ENCODE measurements at places on chromosomes 6 and 20.

DNA sequence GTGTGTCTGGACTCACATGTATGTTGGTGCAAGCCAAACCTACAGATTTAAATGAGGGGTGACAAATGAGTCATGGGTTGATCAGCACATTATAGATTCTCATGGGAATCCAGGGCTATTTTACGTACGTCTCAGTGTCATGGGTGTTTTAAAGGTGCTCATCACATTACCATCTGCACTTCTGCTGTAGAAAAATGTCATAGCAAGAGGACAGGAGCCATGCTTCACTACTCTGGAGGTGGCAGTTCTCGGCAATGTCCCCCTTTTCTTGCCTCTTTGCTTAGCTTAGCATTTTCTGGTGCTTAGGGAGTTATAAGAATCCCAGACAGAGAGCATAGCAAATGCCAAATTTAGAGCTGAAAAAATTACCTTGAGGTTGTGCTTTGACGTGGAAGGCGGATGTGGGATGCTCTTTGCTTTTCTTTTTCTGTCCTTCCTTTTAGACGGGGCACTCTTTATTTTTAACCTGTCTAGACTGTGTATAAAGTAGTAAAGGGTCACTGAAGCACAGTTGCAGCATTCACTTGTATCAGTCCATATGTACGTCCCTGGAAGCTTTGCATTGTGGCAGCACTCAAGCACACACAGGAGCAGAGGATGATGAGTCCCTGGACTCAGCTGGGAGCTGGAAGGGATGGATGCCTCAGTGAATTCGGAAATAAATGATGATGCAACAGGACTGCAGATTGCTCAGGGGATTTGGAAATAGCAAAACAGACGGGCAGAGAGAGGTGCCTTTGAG is 139.7 kb downstream of the SYNDIG1 start:
- DNase-seq = no peak

- DNase-seq = no peak
Measured at GRCh38 chr6:28462401-28462800, 19.1 kb upstream of the ZSCAN23 start.

DNA sequence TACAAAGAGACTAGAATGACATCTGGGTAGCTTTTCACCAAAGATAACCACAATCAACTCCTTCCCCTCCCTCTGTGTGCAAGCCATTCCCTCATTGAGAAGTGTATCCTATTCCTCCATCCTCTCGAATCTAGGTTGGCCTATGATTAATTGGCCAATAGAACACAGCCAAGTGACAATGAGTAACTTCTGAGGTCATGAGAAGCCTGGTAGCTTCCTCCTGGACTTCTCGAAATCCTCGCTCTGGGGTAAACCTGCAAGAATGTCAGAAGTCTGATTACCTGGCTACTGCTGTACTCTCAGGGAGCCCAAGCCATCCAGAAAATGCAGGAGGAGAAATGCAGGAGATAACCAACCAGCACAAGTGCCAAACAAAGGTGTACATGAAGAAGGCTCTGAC is 13.1 kb downstream of the ARHGAP18 start:
- DNase-seq = no peak

- DNase-seq = no peak
Measured at GRCh38 chr6:64334636-64335035, 699.0 kb downstream of the PHF3 start.

- peak; percentile 17 for DNase-seq
Measured at GRCh38 chr20:44540834-44541233, 19.0 kb upstream of the SERINC3 start.

- no peak for DNase-seq
Measured at GRCh38 chr6:54473328-54473727, 165.1 kb downstream of the TINAG start.

DNA sequence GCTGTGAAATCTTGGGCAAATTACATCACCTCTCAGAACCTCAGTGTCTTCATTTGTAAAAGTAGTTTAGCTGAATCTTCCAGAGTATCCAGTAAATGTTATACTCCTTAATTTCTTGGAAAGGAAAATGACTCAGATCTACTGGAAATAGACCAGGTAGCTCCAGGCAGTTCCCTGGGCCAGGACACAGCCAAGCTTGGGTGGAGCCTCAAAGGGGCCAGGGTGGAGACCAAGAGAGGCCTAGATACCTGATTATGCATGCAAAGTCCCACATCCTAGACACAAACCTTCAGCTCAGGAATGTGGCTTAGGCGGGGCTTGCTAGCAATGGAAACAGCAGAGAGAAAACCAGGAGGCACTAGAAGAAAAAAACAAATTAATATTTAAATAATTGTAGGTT is 272.8 kb downstream of the MAFB start:
- DNase-seq = no peak

GRCh38 chr6:88157106-88157505 is 9.0 kb downstream of the CNR1 start:
- no peak for DNase-seq

GRCh38 chr6:48188158-48188557 is 77.2 kb upstream of the PTCHD4 start:
- no peak for DNase-seq

- DNase-seq = no peak
Measured at GRCh38 chr6:31907158-31907813, 5.4 kb upstream of the ZBTB12 start.

DNA sequence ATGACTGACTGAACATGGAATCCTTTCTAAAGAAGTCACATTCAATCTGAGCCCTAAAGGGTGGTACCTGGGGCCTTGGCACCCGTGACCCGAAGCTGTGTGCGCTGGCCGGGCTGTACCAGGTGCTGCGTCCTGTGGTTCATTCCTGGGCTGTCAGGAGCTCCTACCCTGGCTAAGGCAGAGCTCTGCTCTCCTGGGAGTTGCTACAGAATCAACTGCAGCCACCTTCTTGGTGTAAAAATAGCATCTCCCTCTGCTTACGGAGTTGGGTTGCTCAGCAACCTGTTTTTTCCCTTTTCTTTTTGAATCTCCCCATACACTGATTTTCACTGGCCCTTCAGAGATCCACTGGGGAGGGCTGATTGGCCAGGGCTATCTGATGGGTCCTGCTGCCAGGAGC is 236.6 kb upstream of the PDE10A start:
- DNase-seq = no peak

GRCh38 chr6:50539447-50539846 is 173.9 kb upstream of the TFAP2D start:
- no peak for DNase-seq

DNA sequence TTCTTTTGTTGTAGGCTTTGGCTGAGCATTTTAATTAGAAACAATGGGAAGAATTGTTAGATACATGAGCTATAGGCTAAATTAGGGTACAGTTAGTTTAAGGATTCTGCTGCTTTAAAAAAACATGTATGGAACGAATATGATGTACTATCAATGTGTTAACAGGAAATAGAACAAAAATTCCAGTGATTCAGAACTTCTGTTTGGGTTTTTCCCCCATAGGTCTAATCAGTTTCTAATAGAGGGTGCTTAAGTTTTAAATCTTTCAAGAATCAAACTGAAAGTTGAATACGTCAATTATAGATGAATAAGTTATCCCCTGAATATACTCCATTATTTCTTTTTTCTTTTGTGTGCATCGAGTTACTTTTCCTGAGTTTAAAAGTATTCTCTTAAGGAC is 1.9 kb downstream of the TAB2 start:
- DNase-seq = no peak

DNA sequence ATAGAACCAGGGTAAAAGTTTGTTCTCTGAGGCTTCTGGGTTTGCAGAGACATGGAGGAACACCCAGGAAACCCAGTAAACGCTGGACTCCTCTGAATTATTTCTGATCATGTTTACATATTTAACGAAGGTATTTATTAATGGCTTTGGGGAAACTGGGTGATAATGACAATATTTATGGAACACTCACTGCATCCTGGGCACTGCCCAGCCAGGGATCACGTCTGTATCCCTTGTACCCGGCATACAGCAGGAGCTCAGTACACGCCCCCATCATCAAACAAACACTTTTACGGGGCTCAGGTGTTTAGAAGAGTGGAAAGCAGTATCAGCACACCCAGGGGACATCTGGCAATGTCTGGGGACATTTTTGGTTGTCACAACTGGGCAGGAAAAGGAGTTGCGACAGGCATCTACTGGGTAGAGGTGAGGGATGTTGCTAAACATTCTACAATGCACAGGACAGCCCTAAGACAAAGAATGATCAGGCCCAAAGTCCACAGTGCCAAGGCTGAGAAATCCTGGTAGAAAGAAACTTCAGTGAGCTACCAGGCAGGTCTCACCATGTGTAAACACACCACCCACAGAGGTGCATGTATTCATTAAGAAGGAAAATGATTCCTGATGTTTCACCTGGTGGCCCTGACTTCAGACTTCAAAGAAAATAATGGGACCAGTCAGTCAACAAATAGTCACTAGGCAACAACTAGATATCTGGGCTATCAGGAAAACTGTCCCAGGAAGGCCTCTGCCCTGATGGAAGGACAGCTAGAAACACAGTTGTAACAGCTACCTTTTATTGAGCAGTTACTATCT is 35.3 kb downstream of the ZMYND8 start:
- DNase-seq = no peak

- no peak for DNase-seq
Measured at GRCh38 chr20:977021-977420, 25.1 kb downstream of the RSPO4 start.

DNA sequence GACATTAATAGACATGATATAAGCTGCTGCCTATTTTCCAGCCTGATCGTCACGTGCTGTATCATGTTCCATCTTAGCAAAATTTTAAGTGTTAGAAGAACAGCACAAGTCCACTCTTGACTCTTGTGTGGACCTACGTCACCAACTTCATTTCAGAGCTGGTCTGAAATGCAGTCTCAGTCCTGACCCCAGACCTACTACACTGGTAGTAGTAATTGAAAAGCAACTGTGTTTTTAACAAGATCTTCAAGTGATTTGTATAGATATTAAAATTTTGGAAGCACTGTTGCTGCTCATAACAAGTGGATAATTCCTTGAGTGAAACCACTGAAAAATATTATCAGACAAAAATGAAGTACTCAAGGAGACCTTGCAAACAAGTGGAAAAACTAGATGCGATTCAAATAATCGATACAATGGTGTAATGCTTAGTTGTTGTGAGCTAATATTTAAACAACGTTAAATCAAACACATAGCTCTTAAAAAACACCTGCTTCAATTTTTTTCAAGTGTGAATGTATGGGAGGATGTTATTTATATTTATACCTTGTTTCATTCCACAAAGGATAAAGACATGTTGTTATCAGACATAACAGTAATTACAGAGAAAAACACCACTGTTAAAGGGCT is 110.9 kb upstream of the JAG1 start:
- DNase-seq = no peak

GRCh38 chr6:455006-455585 is 63.5 kb downstream of the IRF4 start:
- no peak for DNase-seq

DNA sequence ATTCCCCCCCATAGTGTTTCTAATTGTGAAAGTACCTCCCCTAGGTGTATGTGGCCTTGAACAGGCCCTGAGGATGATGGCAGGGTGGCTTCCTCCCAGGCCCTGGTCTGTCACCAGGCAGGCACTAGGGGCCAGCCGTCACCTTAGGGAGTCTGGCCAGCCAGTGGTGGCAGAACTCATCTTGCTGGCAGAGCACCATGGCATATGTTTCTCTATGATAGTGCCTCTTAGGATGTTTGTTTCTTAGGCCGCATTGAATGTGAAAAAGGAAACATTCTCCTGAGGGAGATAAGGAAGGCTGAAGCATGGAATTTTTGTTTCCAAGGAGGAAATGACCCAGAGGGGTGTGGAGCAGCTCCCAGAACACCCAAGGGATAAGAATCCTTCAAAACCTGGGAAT is 45.2 kb upstream of the KLHL31 start:
- no peak for DNase-seq

DNA sequence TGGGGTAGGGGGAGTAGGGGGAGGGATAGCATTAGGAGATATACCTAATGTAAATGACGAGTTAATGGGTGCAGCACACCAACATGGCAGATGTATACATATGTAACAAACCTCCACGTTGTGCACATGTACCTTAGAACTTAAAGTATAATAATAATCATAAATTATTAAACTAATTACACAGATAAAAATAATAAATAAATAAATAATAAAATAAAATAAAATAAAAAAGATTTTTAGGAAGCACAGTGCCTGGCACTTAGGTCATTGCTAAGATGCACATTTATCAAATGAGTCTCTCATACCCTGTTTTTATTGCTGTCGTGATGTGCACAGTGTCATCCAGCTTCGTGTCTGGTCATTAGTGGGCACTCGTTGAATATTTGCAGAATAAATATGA is 19.0 kb upstream of the RTF2 start:
- no peak for DNase-seq

DNA sequence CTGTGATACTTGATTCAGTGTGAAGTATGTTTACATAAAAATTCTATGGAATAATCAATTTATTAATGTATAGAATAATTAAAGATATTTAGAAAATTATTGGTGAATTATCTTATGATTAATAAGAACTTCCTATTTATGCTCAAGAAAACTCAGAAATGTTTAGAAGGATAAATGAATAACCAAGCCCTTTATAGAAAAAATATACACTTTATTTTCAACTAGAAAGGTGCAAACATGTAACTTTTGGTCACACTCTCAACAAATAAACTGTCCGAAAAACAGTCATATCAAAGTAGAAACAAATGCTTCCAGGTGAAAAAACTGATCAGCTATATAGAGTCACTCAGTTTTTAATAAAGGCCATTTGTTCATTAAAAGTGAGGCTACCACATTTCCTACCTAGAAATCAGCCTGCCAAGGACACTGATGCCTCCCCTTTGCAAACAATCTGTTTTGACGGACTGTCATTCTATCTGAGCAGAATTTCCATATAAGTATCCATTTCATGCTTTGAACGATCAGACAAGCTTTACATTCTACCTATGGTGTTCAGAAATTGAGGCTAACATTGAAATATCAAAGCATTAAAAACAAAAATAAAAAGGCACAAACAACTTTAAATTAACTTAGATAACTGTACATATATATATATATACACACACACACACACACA is 3.0 kb downstream of the CCN2 start:
- DNase-seq = no peak

GRCh38 chr6:44636561-44637248 is 249.2 kb downstream of the CDC5L start:
- no peak for DNase-seq

- no peak for DNase-seq
Measured at GRCh38 chr20:25012616-25013189, 20.2 kb upstream of the APMAP start.
